ENCODE measurements at places on chromosomes 3 and 15.

- no peak for DNase-seq
These were observed 111.0 kb upstream of the TRPM1 start for GRCh38 chr15:31212326-31213080.

GRCh38 chr15:80568876-80569605, 126.1 kb upstream of the ABHD17C start:
- no peak for DNase-seq

- no peak for DNase-seq
These were observed 158.3 kb downstream of the SLCO3A1 start for GRCh38 chr15:92011611-92012367.

DNA sequence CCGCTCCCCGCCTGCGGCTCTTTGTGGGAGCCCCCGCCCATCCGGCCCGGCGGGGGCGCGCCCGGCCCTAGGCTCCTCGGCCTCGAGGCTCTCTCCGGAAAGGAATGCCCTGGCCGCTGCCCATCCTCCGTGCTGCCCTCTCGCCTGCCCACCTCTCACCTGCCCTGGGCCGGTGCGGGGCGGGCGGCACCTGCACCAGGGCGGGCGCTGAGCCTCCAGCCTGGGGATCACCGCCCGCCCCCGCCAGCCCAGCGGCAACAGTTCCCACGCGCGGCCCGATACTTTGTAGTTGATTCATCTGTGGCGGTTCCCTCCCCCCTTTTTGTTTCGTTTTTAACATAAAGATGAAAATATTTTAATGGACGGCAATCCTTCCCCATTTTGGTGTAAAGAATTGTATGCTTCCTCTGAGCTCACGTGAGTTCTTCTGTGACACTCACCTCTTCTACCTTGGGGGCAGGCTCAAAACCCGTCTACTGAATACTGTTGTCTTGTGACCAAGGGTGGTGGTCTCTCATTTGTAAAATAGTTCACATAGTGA, 1.9 kb downstream of the KLF13 start:
- DNase-seq, result peak; percentile 58

DNA sequence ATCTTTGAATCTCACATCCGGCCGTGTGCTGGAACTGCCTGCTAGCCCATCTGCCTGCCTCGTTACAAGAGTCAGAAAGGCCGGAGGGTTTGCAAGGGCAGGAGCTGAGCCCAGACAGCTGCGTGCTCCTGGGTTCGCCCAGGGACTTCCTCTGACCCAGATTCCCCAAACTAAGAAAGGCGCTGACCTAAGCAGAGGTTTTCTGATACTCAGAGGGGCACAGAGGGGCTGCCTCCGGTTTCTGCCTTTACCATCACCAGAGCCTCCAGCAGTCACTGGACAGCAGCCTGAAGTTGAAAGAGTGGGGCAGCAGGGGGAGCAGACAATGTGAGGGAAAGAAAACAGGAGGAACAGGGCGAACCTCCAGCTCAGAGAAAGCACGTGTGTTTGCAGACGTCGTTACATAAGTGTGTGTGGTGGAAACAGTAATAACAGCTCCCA, 33.4 kb upstream of the RAD18 start:
- DNase-seq, result no peak

DNA sequence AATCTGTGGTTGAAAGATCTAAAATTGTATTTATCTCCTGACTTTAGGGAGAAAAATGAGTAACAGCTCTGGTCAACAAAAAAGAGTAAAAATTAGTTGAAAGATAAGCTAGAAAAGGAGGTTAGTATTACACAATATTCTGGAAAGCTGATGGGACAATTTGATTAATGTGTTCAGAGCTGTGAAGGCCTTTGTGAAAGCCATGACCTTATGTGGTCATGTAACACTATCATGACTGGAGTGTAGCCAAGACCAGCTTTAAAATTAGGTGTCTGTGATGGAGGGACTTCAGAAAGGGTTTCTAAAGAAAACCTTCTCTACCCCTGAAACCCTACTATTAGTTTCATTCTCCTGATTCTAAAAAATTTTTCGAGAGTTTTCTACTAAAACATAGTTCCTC, 127.2 kb downstream of the NFKBIZ start:
- DNase-seq, result no peak

GRCh38 chr3:190514413-190515153, 698 bp downstream of the IL1RAP start:
- DNase-seq, result peak; percentile 21

- DNase-seq, result no peak
These were observed 82.2 kb downstream of the RBMS3 start for GRCh38 chr3:29363110-29363509.

DNA sequence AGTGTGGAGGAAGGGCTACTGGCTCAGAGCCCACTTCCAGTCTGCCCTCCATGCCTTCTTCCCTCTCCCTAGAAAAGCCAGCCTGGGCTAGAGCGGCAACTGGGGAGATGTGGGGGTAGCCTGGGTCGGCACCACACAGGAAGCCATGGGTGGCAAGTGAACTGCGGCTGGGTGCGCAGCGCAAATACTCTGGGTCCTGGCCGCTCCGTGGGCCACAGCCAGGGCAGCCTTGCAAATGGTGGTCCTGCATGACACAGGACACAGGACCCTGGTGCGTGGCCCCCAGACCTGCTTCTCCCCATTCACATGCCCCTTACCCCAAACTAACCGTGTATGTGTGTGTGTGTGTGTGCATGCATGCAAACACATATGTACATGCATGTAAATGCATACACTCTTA, 25.7 kb downstream of the PRKCD start:
- DNase-seq, result no peak

DNA sequence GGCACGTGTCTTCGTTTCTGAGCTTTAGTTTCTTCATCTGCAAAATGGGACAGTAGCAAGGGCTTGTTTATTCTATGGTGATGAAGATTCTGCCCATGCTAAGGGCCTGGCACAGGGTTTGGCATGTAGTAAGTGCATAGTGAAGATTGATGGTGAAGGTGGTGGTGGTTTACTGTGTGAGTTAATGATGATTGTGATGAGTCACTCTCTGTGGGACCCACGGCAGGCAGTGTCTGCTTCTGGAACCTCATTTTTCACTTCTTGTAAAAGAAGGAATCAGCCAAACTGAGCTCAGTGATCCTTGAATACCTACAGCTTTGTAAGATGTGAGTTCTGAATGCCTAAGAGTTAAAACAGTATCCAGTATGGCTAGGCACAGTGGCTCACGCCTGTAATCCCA, 86.2 kb upstream of the LRTM1 start:
- DNase-seq, result no peak

GRCh38 chr3:137010137-137010536, 52.4 kb downstream of the IL20RB start:
- no peak for DNase-seq

Data from CD4-positive, alpha-beta T cell treated with Interleukin-6 at 100 ng/mL for 8 hours (primary cell).